ENCODE measurements at places on chromosomes 11 and 22.

DNA sequence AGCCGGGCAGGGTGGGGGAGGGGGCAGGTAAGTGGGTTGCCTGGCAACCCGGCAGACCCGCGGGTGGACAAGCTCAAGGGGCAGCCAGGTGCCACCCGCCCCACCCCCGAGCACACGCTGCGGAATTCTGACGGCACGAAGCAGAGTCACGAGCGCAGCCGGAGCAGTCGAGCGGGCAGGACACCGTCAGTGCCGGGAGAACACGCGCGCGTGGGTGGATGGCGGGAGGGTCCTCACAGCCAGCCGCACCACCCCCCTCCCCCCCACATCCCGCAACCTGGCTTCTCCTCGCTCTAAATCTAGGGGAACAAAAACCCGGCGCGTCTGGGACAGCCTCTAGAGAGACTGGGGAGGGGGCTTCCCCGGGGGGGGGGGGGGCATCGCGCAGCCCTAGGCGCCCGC lies 133.1 kb upstream of the HSD17B12 start:
- no peak for DNase-seq

- no peak for DNase-seq
These were observed 30.6 kb downstream of the LMO1 start for GRCh38 chr11:8232849-8233606.

DNA sequence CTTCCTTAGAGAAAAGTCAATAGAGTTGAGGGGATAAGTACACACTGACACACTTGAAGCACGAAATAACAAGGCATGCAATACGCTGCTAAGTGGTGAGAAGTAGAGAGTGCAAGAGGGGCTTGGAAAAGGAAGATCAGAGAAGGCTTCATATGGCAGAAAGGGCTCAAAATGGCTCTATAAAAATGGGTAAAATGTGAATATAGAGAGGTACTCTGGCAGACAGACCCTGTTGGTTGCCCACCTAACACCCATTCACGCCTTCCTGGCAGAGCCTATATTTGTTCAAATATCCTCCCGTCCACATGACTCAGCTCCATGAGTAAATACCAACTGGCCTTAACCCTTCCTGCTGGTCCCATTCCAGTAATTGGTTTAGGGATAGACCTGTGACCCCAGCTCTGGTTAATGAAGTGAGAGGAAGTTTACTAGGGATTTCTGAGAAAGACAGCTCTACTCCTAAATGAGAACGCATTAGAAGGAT lies 38.9 kb upstream of the CCDC34 start:
- DNase-seq: no peak

GRCh38 chr11:57751676-57752253 lies at the start of gene BTBD18:
BTBD18 (minus strand) TSS chr11:57751819; CDS start chr11:57751188, 631 bp downstream.
- DNase-seq: no peak

- no peak for DNase-seq
These were observed 977.0 kb upstream of the CHORDC1 start for GRCh38 chr11:91199866-91200265.

GRCh38 chr11:122179961-122180834 lies 64.2 kb upstream of the BLID start:
- DNase-seq: no peak

- DNase-seq: no peak
These were observed 176.5 kb downstream of the TRPC6 start for GRCh38 chr11:101407324-101407723.

DNA sequence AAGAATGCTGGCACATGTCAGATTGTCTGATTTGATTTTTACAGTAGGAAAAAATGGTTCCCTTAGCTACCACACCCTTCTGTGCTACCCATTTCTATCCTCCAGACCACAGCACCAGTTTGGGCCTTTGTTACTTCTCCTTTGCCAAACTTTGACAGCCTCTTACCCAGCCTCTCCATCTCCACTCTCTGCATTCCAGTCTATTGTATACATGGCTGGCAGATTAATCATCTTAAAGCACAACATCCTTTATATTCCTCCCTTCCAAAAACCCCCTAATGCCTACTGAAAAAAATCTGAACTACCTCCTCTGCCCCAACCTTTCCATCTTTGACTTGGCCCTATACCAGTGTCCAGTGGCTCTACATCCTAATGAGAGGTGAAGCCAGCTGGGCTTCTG lies 10.8 kb upstream of the PANX1 start:
- no peak for DNase-seq

DNA sequence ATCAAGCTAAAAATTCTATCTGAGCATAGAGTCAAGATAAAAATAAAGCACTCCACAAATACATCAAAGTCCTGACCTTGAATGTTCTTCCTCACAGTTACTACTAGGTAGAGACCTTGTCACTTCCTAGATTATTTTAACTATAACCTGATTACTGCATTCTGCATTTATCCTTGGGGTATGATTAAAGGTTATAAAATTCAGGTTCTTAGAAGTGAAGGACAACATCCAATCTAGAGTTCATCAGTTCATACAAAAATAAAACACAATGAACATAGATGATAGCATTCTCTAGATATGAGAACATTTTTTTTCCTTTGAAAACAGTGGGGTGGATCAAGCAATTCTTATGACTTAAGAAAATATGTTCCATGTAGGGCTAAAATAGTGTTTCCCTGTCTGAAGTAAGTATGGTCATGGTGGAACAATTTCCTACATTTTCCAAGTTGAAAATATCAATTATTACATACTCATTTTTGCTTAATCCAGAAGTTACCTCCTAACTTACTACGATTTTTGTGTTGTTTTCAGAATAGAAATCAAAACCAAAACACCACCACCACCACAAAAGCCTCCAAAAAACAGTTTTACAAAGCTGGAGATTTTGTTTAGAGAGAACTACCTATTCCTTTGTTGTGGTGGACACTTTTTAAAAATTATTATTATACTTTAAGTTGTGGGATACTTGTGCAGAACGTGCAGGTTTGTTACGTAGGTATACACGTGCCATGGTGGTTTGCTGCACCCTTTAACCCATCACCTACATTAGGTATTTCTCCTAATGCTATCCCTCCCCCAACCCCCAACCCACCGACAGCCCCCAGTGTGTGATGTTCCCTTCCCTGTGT lies 112.0 kb upstream of the DDI1 start:
- DNase-seq: no peak

- DNase-seq: no peak
These were observed 15.9 kb downstream of the TTLL12 start for GRCh38 chr22:43171019-43171491.

DNA sequence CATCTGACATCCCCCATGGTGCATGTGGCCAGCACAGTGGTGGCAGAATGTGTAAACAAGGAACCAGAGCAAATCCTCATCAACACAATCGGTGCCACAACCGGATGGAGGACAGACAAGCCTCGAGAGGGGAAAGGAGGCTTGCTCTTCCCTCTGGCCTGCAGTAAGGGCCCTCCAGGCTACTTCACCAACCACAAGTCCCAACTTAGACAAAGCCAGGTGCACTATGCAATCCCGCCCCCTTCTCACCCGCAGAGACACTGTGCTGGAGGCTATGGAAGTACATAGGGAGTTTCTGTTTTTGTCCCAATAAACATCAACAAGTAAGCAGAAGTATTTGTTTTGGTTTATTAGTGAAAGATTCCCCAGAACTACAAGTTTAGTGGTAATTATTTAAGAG lies 54.3 kb downstream of the SPATA19 start:
- DNase-seq: no peak

DNA sequence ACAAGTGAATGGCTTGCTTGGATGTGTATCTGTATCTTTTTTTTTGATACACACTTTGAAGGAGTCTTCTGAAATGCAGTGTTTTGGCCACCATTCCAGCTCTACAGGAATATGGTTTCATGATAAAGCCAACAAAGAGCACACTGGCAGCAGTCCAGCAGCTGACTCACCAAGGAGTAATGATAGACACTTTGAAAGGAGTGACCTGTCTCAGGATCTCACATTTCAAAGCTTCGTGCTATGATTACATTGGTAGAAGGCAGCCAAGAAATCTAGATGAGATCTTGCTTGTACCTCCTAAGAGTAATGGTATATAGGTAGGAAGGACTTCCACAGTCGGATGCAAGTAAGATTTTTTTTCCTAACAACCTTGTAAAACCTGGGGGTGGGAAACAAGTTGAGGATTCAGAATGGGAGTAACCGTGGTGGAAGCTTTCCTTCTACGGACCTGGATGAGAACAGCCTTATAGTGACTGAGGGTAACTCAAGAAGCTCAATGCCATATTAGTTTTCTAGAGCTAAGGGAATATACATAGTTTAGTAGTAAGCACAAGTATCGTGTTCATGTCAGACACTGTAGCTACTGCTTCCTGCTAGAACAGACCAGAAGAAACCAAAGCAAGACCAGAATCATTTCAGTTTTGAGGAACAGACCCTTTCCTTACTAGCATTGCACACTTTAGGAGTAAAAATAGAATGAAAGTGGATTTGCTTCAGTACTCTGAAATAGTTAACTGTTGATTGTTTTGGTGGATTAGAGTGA lies 25.0 kb downstream of the MTMR3 start:
- no peak for DNase-seq

DNA sequence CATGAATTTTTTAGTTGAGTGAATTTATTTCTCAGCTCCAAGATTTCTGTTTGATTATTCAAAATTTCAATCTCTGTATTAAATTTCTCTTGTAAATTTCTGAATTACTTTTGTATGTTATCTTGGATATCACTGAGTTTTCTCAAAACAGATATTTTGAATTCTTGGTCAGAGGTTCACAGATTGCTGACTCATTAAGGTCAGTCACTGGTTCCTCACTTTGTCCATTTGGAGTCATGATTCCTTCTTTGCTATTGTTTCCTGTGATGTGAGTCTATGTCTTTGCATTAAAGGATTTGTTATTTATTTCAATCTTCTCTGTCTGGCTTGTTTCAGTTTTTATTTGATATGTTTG lies 10.2 kb upstream of the IL17RA start:
- DNase-seq: no peak

- no peak for DNase-seq
These were observed 309.1 kb downstream of the AASDHPPT start for GRCh38 chr11:106386519-106386918.

- DNase-seq: no peak
These were observed 61.4 kb downstream of the EFCAB6 start for GRCh38 chr22:43750751-43751150.

DNA sequence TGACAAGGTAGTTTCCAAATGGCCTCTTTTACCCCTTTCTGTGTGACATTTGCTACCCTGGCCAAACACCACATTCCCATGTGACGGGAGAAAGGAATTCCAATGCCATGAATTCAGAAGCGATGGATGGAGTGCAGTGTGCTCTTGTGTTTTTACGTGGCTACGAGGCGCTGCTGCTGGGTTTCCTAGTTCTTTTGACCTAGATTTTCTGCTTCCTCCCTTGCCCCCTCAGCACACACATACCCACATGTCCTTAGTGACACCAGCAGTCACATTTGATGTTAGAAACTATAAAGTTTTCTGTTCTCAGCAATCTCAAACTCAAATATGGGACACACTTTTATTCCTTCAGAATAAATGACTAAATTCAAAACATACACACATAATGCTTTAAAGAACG lies 7.8 kb upstream of the TMA7B start:
- DNase-seq: peak; percentile 48

- DNase-seq: peak; percentile 84
These were observed at the start of gene UBE2L3 for GRCh38 chr22:21567456-21568346. UBE2L3 (plus strand) TSS chr22:21567714; CDS start chr22:21567745, 31 bp downstream.

Data from CD4-positive, alpha-beta memory T cell (primary cell).